SW 1271 (cell line): ENCODE measurements at places on chromosomes 4 and X.

DNA sequence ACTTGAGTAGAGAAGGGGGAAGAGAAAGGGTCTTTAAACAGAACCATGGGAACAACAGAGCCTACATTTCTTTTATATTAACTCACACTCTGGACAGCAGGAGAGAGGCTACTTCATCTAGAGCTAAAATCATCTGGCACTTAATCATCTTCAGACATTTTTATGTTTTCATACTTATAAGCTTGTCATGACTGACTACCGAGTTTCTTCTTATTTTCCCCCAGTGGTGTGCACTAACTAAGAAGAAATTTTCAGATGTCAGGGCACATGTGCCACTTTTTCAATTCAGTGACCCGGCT, 11.8 kb upstream of the RTL5 start:
- DNase-seq = no peak

DNA sequence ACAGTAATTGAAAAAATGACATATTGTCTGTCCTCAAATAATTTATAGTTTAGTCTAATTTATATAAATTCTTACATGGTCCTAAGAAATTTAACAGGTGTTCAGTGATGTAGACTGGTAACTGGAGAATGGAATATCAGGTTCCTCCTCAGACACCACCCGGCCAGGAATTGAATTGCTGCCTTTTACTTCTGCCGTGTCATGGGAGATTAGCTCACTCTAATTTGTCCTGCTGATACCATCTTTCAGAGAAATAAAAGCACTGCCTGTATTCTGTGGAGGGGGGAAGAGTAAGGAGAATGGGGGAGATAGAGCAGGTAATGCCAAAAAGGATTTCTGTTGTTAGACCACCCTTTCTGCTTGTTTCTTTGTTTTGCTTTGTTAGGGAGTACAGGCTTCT, 125.2 kb upstream of the KLHL4 start:
- DNase-seq = no peak

GRCh38 chr4:125432078-125432477, 117.3 kb downstream of the FAT4 start:
- DNase-seq = no peak

DNA sequence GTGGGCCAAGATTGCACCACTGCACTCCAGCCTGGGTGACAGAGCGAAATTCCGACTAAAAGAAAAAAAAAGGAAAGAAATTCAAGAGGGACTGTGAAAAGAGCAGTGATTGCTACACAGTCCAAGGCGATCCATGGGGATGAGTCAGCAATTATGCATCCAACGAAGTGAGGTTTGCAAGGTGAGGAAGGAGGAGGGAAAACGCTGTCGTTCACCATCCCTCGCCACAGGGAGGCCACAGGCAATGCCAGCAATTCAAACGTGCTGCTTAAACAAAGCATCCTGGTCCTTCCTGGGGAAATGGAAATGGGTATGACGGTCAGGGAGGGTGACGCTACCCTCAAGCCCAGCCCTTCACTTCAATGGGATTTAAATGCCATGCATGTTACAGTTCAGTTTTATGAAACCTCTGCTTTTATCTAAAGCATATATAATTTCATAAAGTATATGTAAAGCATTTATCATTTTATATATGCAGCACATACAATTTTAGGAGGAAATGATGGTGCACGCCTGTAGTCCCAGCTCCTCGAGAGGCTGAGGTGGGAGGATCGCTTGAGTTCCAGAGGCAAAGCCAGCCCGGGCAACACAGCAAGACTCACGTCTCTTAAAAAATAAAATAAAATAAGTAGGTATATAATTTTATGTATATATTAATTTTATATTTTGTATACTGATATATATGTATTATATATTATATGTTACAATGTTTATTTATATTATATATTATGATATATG, 108.7 kb downstream of the DHRSX start:
- no peak for DNase-seq

DNA sequence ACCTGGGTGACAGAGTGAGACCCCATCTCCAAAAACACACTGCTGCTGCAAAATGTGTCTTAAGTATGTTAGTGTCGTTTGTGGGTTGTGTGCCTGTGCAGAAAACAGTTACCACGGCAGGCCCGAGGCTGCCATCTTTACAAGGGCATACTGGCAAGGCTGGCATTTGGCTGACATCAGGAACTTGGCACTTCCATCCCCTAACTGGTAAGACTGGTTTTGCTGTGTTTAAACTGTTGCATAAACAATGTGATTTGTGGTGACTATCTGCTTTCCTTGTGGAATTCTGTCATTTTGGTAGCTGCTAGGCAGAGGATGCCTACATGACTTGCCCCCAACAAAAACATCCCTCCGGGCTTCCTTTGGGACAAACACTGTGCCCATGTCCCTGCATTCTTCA, 12.3 kb downstream of the LRP2BP start:
- no peak for DNase-seq
